ENCODE measurements at places on chromosomes 2 and 18. TPM values are rescaled to one million over a fixed set of nuclear protein-coding genes. Genes with fewer than 3 reads are reported as not detected.

GRCh38 chr2:30026091-30027055, 105.0 kb upstream of the ALK start:
- peak; percentile 50 for DNase-seq

GRCh38 chr2:127355407-127356008, 32.3 kb downstream of the MAP3K2 start:
- no peak for DNase-seq

DNA sequence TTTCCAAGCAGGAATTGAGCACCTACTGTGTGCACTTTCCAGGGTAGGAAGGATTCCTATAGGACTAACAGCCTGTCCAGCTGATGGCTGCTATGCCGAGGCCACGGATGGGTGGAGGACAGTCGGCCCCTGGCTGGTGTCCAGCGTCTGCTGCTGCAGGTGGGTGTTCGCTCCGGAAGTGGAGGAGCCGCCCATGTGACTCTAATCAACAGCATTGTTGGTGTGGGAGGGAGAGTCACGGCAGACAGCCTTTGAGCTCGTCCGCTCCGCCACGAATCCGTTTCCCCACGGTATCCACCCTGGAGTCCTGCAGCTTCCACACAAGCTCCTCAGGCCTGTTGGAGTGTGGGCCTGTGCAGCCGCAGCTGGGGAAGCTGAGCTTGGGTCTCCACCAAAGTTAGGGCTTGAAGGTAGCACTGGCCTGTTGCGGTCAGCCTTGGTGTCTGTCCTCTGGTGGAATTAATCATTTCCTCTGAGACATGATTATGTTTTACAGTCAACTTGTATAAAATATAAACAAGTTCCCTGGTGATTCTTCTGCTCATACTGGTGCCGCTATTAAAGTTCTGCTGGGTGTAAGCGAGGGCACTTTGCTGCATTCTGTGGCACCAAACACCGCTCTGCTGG, 185.9 kb upstream of the TPO start:
- DNase-seq = no peak

- DNase-seq = no peak
Measured at GRCh38 chr2:121150713-121151112, 134.3 kb downstream of the TFCP2L1 start.

DNA sequence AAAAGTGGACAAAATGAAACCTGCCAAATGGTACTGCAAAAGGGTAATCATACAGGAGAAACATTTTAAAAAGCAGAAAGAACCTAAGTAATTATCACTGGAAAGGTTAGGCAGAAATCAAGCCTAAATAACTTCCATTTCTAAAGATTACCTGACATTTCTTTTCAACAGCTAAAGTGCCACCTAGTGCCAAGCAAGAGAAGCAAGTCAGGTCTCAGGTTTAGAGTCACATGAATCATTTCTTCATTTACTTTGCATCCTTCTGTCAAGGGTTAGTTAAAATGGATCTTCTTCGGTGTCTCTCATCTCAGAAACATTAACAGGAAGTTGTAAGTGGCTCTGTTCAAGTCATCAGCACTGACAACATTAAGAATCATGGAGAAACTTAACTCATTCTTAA, 90.3 kb downstream of the AKAIN1 start:
- no peak for DNase-seq

DNA sequence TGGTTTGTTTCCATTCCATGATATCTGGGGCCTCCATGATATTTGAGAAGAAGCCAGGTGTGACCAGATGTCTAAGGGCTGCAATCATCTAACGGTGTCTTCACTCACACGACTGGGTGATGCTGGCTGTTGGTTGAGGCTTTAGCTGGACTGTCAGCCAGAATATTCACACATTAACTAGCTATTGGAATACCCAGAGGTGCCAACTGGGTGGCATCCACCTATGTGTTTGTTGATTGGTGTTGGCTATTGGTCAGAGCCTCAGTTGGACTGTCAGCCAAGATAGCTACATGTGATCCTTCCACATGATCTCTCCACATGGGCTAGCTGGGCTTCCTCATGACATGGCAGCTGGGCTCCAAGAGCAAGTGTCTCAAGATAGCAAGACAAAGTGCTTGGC, 117.4 kb downstream of the CDCA7 start:
- no peak for DNase-seq

DNA sequence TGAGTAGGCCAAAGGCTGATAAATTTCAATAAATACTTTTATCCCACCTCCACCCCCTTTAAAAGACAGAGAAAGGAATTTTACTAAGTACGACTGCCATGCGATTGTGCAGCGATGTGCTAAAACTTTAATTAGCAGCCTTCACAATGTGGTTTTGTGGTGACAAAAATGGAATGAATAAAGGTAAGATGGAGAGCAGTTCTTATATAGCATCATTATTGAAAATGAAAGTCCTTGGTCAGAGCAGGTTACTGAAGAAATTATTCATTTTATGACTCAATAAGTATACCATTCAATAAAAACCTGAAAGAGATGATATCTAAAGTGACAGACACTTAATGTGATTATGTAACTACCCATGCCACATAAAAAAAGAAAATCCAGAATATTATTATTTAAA, 33.2 kb upstream of the MTIF2 start:
- no peak for DNase-seq

DNA sequence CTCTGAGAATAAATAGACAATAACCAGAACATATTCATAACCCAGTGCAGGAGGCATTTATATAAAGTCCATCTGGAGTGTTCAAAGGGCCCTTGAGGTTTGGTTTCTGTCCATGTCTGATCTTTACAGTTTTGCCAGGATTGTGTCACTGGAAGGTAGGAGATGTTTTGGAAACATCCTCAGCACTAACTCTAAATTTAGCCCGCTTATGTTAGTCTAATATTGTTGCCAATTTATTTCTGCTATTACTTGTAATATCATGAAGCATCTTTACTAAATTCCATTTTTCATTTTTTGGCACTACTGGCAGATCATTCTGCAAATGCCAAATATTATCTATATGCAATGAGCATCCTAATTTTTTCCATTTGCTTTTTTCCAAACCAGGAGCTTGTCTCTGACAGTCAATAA, 22.4 kb upstream of the REV1 start:
- no peak for DNase-seq

DNA sequence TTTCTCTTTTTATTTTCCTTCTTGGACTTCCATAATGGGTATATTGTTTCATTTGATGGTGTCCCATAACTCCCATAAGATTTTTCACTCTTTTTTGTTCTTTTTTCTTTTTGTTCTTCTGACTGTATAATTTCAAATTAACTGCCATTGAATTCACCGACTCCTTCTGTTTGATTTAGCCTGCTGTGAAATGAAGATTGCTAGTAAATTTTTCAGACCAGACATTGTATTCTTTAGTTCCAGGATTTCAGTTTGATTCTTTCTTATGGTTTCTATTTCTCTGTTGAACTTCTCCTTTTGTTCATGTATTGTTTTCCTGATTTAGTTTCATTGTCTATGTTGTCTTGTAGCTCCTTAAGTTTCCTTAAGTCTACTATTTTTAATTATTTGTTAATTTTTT, 87.6 kb upstream of the SPOPL start:
- DNase-seq = no peak

GRCh38 chr2:127014224-127014623, 92.7 kb downstream of the BIN1 start:
- no peak for DNase-seq

DNA sequence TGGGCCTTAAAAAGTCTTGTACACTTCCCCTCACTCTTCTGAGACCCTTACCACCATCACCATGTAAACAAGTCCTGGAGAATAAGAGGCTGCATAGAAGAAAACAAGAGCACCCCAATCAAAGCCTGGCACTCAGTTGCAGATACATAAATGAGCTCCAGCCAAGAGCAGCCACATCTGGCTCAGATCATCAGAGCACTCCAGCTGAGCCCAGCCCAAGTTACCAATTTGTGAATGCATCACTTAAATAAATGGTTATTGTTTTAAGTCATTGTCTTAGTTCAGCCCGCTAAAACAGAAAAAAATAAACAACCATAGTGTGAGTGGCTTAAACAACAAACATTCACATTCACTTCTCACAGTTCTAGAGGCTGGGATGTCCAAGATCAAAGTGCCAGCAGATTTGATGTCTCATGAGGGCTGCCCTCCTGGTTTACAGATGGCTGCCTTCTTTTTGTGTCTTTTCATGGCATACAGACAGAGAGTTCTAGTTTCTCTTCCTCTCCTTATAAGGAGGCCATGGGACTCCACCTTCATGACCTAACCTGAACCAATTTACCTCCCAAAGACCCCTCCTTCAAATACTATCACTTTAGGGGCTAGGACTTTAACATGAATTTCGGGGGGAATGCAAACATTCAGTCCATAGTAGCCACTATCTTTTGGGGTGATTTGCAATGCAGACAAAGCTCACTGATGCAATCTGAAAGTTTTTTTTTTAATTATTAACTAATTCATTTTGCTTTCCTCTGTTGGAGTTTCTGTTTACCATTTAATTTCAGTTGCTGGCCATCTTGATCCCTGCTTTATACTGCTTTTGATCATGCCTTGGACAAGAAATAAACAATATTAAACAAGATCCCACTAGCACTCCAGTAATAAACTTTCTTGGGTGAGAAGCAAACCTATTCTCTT, 187.5 kb upstream of the ACVR2A start:
- no peak for DNase-seq

Gene ROCK1
- 70.2 TPM for total RNA-seq

Gene OTX1
- 0.36 TPM for total RNA-seq

Gene TBR1
- not detected for total RNA-seq

Gene TNFRSF11A
- total RNA-seq = 6.5 TPM

Gene CXCR4
- total RNA-seq = 23.2 TPM

Gene SERPINB2
- not detected for total RNA-seq

Gene SKA1
- 0.39 TPM for total RNA-seq

All from ureter (tissue), 1 donor.